ENCODE measurements at places on chromosomes 2 and 18.

GRCh38 chr2:74745766-74746165 lies 88.2 kb upstream of the HK2 start:
- no peak for DNase-seq

DNA sequence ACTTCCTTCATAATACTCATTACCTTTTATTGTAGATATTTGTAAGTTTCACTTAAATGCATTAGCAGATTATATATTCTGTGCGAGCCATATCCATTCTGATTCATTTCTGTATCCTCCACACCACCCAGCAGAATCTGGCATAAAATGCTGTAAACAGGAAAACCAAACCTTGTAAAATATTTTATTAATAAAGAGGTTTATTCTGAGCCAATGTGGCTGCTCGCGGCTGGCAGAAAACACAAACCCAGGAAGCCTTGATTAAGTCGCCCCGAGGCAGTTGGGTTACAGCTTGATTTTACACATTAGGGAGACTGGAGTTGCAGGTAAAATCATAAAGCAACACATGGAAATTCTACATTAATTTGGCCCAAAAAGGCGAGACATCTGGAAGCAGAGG lies 40.5 kb downstream of the GNAL start:
- DNase-seq, result no peak

DNA sequence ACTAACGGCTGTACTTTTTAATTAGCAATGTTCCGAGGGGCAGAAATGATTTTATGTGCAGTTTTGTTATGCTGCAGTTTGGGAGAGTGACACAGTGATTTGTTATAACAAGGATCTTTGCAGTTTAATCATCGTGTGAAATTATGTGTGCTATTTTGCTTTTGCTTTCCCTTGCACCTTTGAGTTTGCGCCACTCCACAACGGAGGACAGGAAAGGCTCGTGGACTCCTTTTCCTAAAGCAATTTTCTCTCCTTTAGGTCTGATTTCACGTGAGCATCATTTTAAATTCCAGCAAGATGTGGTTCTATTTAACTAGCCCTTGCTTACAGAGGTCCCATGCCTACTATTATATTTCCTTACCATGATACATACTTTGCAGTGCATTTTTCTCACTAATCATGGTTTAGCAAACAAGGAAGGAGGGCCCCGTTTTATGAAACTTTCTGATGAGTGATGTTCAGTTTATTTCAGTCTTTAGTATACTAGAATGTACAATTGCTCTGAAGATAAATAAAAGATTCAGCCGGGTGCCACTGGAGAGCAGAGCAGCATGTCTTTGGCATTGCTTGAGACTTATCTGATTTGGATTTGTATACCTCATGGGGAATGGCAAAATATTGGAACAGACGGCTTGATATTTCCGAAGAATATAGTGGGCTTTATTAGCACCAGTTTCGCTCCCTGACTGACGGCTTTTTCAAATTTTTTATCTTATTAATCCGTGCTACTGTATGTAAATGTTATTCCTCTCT lies 528.2 kb upstream of the FANCL start:
- no peak for DNase-seq

DNA sequence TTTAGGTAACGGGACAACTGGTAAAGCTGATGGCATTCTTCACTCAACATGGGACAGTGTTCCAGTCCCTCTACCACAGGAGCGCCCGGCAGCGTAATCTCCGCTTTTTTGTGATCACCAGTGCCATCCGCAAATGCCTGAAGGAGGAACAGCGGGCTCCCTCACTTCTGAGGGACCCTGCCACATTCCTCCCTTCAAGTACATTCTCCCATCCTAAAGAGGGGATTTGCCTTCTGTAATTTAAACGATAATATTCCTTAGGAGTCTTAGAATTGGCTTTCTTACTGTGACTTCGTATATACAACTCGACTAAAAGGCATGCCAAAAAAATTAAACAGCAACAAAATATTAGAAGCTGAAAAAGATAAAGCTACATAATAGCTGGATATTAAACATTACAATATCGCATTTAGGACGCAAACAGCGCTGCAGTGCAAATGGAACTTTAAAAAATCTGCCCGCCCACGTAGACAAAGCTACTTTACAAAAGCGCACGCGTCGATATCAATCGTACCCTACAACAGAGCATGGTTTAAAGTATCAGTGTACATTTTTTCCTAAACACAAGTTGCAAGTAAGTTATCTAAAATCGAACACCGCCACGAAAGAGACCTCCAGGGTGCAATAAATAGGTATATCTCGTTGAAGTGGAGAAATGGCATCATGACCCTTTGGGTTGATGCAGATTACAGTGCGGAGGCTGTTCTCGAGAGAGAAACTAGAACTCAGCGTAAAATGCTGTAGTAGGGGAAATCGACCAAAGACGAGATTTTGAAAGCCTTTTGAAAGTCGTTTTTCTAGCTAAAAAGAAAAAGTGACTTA lies 2.3 kb upstream of the VSNL1 start:
- no peak for DNase-seq

DNA sequence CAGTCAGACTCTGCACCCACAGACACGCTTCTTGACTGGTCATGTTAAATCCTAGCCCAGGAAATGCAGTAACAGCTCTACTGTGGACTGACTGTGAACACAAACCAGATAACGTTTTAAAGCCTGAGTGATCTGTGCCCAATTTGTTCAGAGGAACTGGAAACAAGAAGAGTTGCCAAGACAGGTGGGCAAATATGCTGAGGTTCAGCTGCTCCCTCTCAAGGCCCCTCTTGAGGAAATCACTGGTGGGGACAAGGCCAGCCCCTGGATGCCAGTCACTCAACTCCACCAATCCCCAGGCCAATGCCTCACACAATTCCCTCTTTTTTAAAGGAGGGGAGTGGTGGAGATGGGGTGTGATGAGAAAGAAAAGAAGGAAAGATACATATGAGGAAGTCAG lies 261.2 kb downstream of the ALK start:
- no peak for DNase-seq

DNA sequence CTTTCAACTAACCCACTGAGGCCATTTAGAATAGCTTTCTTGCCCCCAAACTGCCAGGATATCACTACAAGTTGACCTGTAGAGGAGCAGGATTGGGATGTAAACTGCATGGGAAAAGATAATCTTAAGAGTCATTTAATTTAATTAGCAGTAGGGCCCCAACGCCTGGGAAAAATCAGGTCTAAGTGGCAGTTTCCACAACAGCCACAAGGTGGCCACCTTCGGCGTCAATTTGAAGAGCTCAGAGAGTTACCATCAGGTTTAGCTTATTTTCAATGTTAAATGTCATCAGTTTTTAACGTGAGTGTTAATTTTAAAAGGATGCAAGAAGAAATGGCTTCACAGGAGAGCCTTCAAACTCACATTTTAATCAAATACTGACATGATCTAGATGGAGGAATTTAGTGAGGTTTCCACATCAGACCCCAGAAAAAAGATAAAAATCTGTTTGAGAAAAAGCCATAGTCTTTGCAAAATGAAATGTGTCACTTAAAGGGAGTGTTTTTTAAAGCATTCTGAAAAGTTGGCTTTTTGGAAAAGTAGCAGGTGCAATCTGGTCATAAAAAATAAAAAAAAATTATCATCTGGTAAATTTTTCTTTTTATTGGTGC lies 77.3 kb upstream of the UPP2 start:
- DNase-seq, result peak; percentile 8

- DNase-seq, result no peak
Measured at GRCh38 chr2:44801289-44801840, 140.1 kb upstream of the SIX3 start.

- DNase-seq, result no peak
Measured at GRCh38 chr2:227377467-227378351, 1.4 kb downstream of the TM4SF20 start.

GRCh38 chr2:73009177-73009839 lies 62.2 kb downstream of the SFXN5 start:
- DNase-seq, result no peak

DNA sequence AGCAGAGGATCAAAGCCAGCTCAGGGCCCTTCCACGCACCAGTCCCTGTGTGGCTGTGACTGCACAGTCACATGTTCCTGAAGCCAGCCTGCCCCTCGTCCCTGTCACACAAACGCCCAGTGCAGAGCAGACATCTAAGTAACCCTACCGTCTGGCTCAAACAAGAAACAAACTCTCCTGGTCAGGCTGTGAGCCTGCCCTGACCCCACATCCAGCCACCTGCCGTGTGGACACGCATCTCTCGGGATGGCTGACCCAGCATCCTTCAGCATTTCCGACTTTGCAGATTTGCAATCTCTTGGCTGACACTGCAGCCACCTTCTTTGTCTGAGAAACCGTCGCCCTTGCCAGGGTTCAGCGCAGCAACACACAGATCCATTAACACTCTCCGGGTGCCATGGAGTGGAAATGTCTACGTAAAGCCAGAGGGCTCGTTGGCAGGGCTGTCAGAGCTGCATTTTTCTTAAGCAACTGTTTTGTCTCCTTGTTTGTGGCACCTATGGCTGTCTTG lies 82.3 kb upstream of the ASAP2 start:
- DNase-seq, result no peak

GRCh38 chr2:58594175-58594574 lies 353.1 kb upstream of the FANCL start:
- no peak for DNase-seq

DNA sequence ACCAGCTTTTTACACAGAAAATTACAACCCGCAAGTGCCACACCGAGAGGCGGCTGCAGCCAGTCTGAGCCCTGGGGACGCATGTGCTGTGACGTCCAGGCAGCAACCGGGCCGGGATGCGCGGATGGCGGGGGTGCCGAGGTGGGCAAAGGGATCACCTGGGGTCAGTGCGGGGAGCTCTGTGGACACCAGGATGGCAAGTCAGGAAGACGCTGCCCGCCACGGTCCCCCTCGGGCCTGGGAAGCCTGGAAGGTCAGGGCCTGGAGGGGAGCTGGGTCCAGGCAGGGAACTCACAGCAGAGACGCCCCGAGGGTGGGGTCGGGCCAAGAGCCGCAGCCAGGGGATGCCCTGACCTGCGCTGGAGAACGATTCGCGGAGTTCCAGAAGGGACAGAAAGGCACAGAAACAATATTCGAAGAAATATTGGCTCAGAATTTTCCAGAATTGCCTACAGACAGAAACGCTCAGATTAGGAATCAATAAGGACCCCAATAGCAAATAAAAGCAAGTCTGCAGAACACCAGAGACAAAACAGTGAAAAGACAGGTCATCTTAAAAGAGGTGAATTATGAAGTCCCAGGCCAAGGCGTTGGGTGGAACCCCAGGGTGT lies 11.7 kb upstream of the KIF1A start:
- no peak for DNase-seq

- DNase-seq, result no peak
Measured at GRCh38 chr2:72145289-72145657, 2.4 kb downstream of the CYP26B1 start.

DNA sequence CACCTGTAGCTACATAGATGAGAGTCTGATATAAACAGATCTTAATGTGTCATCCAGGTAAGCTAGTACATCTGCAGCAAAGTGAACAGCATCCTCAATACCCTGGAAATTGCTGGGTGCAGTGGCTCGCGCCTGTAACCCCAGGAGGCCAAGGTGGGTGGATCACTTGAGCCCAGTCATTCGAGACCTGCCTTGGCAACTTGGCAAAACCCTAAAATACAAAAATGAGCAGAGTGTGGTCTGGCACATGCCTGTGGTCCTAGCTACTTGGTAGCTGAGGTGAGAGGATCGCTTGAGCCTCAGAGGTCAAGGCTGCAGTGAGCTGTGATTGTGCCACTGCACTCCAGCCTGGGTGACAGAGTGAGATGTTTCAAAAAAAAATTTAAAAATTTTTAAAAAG lies 233.9 kb upstream of the SP5 start:
- no peak for DNase-seq

GRCh38 chr18:42392416-42392815 lies 437.4 kb downstream of the PIK3C3 start:
- no peak for DNase-seq

GRCh38 chr2:40451918-40452605 lies at the start of gene SLC8A1:
Gene SLC8A1, minus strand, starts transcription at chr2:40452090.
- no peak for DNase-seq
